Left cardiac atrium (tissue), 4 donors: ENCODE measurements at places on chromosomes 3 and 15. TPM values are rescaled to one million over a fixed set of nuclear protein-coding genes. Genes with fewer than 3 reads are reported as not detected.

Gene DLG1
- total RNA-seq, result 44.1 TPM

Gene RBM5
- 69.7 TPM for total RNA-seq

Gene CEP19
- total RNA-seq, result 1.3 TPM

- no peak for DNase-seq
Observed at GRCh38 chr15:34953851-34954250, 15.7 kb downstream of the AQR start.

GRCh38 chr15:60584355-60584998, 105.5 kb upstream of the ICE2 start:
- DNase-seq, result no peak

DNA sequence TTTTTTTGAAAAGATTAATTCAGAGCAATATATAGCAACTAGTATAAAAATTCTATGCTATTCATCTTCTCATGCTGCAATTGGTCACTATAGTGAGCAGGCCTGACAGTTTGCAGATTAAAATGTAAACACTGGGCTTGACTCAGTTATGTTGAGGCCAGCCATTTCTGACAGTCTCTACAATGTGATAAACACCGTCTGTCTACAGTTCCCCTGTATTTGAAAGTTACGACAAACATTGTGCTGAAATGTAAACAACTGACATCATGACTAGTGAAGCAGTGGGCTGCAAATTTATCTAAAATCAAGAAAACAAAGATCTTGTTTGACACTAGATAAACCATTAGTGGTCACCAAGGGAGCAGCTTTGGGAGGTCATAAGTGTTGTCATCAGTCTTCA, 197.4 kb downstream of the ISL2 start:
- DNase-seq, result no peak
